Myocyte (in vitro differentiated cells): ENCODE measurements at places on chromosomes 3 and 15.

- peak; percentile 37 for DNase-seq
Observed at GRCh38 chr3:129577925-129578786, 28.3 kb downstream of the PLXND1 start.

- DNase-seq: no peak
Observed at GRCh38 chr15:31359702-31360111, 33.1 kb downstream of the KLF13 start.

- DNase-seq: no peak
Observed at GRCh38 chr3:197181741-197182140, 116.7 kb downstream of the DLG1 start.

- peak; percentile 99 for DNase-seq
Observed at GRCh38 chr15:83904107-83905040, 250.5 kb downstream of the ADAMTSL3 start.

- no peak for DNase-seq
Observed at GRCh38 chr15:89494031-89494430, 2.4 kb downstream of the RHCG start.
